ENCODE measurements at places on chromosomes 2 and 18.

- no peak for DNase-seq
Observed at GRCh38 chr2:58925676-58926081, 684.6 kb upstream of the FANCL start.

DNA sequence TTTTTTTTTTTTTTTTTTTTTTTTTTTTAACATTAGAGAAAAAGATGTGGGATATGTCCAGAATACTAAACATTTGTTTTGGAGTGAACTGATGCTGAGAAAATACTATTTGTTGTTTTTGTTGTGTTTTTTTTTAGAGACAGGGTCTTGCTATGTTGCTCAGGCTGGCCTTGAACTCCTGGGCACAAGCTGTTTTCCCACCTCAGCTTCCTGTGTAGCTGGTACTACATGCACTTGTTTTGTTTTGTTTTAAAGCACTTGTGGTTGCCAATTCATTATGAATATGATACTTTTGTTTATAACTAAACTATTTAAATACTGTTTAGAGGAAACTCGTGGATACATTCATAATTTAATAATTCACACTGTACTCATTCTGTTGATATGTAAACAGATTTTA, 33.4 kb upstream of the DYSF start:
- no peak for DNase-seq

- no peak for DNase-seq
Observed at GRCh38 chr2:45925026-45925425, 273.6 kb downstream of the PRKCE start.

DNA sequence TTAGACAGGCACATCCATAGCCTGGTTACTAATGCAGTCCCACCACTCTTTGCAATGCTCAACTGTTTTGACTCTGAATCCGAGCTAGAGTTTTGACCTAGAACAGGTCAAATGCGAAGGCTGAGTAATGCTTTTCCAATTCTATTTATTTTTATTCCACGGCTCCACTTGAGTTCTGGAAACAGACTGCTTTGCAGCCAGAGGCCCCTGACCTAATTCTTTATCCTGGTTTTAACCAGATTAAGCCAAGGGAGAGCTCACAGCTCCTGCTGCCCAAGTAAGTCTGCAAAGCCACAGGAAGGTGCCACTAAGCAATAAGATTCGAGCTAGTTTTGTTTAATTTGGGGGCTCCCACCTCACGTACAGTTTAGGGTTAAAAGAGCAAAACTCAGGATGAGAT, 51.4 kb downstream of the MREG start:
- no peak for DNase-seq

- peak; percentile 18 for DNase-seq
Observed at GRCh38 chr18:70289351-70290312, 787 bp downstream of the SOCS6 start.

DNA sequence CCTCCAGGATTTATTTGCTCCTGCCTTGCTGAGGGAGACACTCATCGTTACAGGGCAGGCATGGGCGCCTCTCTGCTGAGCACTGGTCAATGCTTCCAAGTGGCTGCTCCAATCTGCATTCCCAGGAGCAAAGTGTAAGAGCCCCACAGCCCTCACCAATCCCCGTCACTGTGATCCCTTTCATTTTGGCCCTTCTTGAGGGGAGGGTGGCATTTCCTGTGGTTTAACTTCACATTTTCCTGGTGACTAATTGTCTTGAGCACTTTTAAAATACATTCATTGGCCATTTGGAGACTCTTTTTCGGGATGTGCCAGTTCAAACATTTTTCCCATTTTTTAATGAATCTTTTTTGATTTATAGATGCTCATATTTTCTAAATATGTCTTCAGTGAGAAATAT, 33.0 kb downstream of the TPO start:
- DNase-seq, result no peak

- DNase-seq, result no peak
Observed at GRCh38 chr18:75474332-75474731, 46.8 kb upstream of the SMIM21 start.

- DNase-seq, result no peak
Observed at GRCh38 chr2:9897331-9897737, 54.1 kb downstream of the TAF1B start.

DNA sequence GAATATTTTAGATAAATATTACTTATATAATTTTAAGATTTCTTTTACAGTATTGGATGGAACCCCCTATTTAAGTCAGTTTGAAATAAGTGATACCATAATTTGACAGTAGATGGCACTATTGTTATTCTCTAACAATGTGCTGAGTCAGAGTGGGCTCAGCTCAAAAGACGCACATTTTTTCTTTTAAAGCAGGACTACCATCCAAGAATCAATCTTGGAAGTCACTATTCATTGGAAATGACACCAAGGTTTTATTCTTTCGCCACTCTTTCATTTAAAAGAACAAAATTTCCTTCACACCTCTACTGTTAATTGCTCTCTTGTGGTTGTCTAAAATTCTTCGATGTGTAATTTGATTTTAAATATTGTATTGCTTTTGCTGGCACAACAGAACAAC, 32.6 kb upstream of the SPAG16 start:
- peak; percentile 13 for DNase-seq

DNA sequence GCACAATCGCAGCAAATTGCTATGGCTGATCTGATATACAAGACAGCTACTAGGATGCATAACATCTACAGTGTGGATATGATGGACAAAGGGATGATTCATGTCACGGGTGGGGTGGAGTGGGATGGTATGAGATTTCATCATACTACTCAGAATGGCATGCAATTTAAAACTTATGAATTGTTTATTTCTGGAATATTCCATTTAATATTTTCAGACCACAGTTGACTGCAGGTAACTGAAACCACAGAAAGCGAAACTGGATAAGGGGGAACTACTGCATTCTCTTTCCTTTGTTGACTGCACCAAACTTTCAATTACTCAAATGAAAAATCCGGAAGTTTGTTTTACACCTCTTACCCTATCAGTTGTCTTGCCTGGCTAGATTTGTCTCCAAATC, 94.4 kb upstream of the NEUROD1 start:
- DNase-seq, result no peak

DNA sequence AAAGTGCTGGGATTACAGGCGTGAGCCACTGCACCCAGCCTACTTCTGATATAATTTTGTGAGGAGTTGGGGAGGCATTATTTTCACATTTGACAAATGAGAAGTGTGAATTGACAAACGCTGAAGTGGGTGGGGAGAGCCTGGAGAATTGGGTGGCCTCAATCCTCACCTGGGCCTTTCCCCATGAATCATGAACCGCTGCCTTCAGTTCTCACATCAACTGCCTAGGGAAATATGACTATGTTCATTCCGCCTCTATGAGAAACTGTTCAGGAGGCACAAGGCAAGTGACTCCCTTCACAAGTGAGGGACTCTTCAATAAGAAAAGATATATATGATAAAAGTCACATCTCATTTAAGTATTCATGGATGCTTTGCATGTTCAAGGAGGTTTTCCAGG, 96.6 kb upstream of the RND3 start:
- DNase-seq, result no peak

DNA sequence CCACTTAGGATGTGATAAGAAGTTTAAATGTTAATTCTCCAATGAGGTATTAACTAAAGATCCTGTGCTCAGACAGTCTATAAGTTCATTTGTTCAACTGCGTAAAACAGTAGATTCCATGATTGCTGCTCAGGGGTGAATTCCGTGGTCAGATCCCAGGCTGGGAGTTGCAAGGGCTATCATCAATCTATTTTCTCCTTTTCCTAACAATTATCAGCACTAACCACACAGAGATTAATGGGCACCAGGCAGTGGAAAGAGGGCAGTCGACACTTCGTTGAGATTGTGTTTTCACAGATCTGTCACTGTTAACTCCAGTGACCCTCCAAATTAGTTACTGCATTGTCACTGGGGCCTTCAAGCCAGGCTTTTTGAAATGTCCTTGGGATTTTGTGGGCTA, 154.1 kb upstream of the SPRED2 start:
- no peak for DNase-seq

DNA sequence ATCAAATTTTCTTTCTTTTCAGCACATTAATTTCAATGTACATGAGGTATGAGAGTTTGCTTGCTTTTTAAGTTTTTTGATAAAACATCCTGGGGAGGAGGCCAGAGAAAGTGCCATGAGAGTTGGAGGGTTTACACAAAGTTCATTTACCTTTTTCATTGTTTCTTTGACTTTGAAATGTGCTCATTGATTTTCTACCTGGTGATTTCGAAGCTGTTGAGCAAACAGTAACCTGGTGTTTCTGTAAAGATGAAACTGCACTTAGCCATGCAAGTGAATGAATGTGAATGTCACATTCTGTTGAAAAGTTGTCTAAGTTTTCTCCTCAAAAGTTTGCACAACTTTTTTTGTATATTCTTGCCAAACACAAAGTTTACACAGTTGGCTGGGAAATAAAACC, 797.0 kb downstream of the METTL4 start:
- no peak for DNase-seq

- DNase-seq, result no peak
Observed at GRCh38 chr2:191922736-191923651, 76.1 kb upstream of the CAVIN2 start.

- no peak for DNase-seq
Observed at GRCh38 chr18:37640504-37640903, 74.9 kb upstream of the CELF4 start.

- no peak for DNase-seq
Observed at GRCh38 chr2:66431846-66432587, 2.9 kb upstream of the MEIS1 start.

DNA sequence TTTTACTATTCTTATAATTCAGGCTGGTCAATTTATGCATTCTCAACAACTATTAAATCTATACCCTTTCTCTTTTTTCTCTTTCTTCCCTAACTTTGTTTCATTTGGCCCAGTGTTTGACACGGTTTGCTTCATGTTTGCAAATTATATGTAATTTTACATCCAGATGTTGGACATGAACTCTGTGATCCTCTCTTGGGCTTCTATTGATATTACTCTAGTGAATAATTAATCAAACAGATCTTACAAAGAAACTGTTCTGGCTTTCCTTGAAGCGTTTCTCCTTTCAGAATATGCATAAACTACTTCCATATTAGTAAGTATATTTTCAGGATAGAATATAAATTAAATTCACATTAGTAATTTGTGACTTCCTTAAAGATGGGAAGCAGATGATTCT, 225.1 kb upstream of the TMEFF2 start:
- no peak for DNase-seq

- DNase-seq, result no peak
Observed at GRCh38 chr2:158688721-158689120, 106.4 kb upstream of the DAPL1 start.

DNA sequence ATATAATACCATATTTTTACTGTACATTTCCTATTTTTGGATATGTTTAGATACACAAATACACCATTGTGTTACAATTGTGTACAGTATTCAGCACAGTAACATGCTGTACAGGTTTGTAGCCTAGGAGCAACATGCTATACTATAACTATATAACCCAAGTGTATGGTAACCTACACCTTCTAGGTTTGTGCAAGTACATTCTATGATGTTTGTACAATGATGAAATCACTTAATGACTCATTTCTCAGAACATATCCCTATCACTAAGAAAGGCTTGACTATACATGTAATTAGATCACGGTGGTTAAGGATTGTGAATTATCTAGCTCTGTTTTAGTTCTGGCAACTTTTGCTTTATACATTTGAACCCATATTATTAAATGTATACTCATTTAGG, 31.3 kb downstream of the NPHP1 start:
- no peak for DNase-seq

GRCh38 chr2:231679908-231680284, 28.4 kb upstream of the PTMA start:
- DNase-seq, result peak; percentile 90

DNA sequence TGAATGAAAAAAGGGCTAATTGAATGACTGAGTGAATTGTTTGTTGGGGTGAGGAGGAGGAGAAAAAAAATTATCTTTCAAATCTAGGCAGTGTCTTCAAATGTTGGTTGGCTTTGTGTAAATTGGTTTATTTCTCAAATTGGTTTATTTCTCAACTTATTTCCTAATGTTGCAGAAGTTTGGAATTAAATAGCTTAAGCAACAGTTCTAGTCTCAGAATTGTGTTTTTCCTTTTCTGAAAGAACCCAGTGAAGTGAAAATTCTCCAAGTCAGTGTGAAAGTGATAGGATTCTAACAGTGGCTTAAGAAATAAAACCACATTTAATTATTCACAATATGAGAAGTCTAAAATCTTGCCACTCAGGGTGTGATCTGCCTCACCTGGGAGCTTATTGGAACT, 54.6 kb upstream of the LYPD6B start:
- no peak for DNase-seq

GRCh38 chr2:135948141-135948540, 37.3 kb downstream of the DARS1 start:
- DNase-seq, result no peak

DNA sequence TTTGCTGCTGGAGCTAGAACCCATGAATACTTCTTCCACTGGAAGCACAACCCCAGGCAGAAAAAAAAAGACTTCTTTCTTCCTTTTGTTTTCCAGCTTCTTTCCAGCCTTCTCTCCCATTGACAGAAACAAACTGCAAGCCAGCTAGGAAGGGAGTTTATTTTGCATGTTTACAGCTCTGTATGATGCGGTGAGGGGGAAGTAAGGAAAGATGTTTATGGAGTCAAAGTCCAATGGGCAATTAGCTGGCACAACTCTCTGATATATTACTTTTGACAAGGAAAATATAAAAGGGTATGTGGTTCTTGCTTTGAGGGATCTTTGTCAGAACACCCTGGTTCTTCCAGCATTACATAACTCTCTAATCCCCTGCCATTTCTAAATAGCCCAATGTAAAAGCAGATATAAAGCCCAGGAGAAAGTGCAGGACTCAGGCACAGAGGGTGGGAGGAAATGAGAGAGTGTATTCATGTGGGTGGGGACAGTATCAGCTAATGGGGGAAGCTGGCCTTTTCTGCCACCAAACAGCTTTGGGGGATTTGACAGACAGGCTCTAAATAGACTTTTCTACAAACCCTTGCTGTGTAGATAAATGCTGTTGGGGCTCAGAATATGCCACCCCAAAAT, 9.3 kb upstream of the NMS start:
- DNase-seq, result no peak

GRCh38 chr2:172833898-172834297, 98.3 kb downstream of the RAPGEF4 start:
- DNase-seq, result no peak

- no peak for DNase-seq
Observed at GRCh38 chr18:79520478-79521390, 125.0 kb downstream of the NFATC1 start.

DNA sequence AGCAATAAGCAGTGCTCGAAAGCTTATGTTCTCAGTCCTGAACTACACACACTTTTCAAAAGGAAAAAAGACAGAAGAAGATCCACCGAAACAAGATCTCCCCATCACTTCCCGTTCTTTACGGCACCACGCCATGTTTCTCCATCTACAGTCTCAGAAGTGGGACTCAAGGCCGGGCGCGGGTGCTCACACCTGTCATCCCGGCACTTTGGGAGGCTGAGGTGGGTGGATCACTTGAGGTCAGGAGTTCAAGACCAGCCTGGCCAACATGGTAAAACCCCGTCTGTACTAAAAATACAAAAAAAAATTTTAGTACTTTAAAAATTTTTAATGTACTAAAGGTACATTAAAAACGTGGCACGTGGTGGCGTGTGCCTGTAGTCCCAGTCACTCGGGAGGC, 31.2 kb downstream of the ZNF516 start:
- DNase-seq, result no peak
